ENCODE measurements at places on chromosomes 6 and 20.
A peak's percentile ranks its signal among the peaks of the same experiment; 100 is the strongest.

- no peak for DNase-seq
Observed at GRCh38 chr6:151004383-151005024, 139.0 kb downstream of the MTHFD1L start.

- DNase-seq = no peak
Observed at GRCh38 chr6:81655696-81656095, 96.8 kb downstream of the TENT5A start.

DNA sequence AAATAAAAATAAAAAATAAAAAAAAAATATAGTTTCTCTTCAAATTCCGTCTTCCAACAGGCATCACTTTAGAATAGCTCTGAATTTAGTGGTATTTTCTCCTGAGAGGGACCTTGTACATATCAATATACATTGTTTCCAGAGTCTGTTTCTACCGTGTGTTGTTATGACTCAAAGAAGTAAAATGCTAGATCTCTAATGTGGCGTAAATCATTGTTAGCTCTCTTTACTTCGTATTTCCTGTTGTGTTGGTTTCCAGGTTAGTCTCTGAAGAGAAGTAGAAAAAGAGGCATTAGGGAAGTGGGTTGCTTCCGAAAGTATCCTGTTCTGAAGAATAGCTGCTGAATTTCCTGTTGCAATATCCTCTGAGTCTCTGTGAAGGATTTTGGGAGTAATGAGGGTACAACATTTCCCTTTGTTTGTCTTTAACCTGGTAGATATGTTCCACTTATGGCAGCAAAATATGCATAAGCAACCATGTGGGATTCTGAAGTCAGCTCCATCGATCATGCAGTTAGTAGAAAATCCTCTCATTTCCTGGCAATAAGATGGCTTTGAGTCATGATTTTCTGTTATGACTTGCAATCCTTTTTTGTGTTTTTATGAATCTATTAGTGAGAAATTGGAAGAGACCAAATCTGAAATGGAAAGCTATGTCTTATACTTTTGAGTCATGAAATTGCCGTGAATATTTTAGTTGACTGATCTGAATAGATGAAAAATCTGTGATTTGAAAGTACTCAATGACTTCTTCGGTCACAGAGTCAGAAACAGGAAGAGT lies 42.0 kb upstream of the MCHR2 start:
- DNase-seq = no peak

GRCh38 chr6:126551832-126552231 lies 211.9 kb downstream of the CENPW start:
- no peak for DNase-seq

DNA sequence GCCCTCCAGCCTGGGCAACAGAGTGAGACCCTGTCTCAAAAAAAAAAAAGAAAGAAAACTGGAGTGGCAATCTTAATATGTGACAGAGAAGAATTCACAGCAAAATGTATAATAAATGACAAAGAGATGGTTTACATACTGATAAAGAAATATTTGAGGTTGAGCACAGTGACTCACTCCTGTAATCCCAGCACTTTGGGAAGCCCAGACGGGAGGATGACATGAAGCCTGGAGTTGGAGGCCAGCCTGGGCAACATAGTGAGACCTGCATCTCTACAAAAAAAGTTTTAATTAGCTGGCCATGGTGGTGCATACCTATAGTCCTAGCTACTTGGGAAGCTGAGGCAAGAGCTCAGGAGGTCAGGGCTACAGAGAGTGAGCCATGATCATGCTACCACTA lies 12.4 kb upstream of the DEFB118 start:
- DNase-seq = no peak

GRCh38 chr6:40299681-40300080 lies 287.5 kb downstream of the LRFN2 start:
- DNase-seq = no peak

DNA sequence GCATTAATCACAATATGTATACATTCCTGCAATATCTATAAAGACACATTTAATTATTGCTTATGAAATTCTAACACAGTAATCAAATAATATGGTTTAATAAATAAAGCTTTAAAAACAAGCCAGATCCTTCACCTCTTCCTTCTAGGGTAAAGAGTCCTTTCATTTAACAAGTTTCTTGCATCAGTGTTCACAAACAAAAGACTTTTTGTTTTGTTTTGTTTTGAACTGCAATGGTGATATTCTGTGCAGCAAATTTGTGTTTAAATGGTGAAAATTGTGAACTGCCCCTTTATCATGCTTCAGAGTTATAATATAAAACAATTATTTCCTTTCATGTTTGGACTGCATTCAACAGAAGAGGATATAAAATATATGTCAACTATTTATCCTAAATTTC lies 177.3 kb downstream of the EPHA7 start:
- DNase-seq = no peak

DNA sequence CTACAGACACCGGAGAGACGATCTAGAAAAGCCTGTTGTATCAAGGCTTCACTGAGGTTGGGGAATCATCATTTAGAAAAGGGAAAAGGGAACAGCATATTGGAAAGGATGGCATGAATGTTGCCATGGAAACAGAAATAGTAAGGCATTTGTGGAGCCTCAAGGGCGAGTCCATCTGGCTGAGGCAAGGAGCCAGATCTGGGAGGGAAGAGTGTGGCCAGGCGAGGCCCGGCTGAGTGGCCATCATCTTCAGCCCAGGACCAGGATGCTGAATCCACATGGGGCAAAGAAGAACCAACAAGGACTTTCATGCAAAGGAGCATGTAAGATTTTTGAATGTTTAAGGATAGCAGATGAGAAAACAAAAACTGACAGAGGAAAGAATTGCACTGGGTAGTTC lies 85.8 kb downstream of the MAP3K5 start:
- no peak for DNase-seq

DNA sequence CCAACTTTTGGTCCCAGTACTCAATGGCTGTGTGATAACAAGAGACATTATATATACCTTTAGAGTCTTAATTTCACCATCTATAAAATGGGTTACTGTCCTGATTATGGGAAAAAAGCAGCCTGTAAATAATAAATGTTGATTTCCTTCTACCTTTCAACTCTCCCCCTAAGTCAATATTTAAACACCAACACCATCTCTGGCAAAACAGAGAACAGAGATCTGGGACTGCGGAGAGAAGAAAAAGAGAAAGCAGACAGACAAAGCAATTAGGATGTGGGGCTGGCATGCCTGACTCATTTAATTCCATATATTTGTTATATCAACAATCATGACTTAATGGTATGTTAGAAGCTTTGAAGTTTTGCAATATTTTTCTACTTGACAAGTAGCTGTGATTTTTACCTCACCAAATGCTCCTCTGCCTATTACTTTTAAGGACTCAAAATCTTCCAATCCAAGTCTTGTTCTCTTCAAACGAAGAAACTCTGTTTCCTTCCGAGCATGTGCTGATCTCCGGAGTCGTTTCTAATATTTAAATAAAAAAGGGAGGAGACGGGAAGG lies 23.3 kb downstream of the STK38 start:
- no peak for DNase-seq

DNA sequence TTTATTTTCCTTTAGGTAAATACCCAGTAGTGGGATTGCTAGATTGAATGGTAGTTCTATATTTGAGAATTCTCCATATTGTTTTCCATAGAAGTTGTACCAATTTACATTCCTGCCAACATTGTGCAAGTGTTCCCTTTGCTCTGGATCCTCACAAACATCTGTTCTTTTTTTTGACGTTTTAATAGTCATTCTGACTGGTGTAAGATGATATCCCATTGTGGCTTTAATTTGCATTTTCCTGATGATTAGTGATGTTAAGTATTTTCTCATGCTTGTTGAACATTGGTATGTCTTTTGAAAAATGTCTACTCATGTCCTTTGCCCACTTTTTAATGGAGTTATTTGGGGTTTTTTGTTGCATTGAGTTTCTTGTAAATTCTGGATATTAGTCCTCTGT lies 85.6 kb downstream of the UBE3D start:
- DNase-seq = no peak

- no peak for DNase-seq
Observed at GRCh38 chr20:60139663-60140446, 181.6 kb downstream of the CDH26 start.

DNA sequence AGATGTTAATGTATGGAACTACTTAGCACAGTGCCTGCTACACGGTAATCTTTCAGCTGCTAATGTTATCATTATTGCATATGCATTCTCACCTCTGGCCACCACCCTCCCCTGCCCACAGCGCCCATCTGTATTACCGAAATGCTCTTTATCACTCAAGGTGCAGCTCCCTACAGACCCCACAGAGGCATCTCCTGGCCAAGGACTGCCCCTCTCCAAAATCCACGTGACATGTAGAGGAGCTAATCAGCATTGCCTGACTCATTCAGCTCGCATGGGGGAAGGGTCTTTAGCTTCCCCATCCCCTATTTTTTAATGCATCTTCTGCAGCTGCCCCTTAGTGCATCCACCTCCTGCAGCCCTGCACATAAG lies 41.8 kb downstream of the SLC22A23 start:
- DNase-seq = no peak

- no peak for DNase-seq
Observed at GRCh38 chr6:56541030-56541600, 101.6 kb downstream of the DST start.

DNA sequence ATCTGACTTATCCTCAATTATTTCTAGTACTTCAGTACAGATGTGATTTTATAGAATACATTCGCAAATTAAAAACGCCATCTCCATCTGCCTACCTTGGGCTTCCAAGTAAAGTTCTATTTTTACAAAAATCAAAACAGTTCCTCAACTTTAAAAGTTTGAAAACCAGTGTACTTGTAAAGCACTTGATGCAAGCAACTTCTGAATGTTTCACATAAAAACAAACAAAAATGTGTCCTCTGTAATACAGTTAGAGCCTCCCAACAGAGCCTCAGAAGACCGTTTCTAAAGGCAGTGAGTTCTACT lies 384 bp upstream of the MANEA start:
- DNase-seq = no peak

GRCh38 chr6:99416892-99417767 lies 8.0 kb downstream of the PNISR start:
- no peak for DNase-seq

- no peak for DNase-seq
Observed at GRCh38 chr6:21409231-21409630, 184.3 kb upstream of the SOX4 start.

DNA sequence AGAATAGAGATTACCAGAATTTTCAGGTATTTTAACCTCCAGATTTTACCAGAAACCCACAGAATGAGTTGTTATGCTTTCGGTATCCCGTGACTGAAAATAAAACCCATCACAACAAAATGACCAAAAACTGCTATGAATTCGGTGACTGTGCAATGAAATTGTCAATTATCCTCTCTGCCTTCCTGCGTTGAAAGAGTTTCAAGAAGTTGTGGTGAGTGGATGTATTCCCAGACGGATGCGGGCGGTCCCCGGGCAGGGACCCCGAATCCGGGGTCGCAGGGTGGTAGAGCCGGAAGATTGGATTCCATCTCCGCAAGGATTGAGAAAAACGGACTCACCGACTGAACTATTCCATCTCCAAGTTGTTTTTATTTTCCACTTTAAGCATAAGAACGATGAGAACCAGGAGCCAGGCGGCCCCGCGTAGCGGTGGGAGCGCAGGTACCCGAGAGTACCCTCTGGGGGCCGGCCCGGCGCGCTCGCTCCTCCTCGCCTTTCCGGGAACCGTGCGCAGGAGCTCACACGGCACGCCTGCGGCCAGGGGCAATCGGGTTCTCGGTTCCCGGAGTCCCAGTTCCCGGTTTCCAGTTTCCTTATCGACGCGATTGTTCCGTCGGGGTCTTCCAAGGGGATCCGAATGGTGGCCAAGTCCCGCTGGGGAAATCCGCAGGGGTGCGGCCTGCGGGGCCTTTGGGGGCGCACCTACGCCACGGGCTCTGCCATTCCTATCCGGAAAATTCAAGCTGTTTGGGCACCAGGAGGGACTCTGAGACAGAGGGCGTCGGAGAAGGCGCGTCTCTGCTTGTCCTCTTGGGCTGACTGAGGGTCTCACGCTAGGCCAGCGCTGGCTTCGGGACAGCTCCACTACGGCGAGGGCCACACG lies 104.9 kb upstream of the PRDM1 start:
- peak; percentile 42 for DNase-seq

DNA sequence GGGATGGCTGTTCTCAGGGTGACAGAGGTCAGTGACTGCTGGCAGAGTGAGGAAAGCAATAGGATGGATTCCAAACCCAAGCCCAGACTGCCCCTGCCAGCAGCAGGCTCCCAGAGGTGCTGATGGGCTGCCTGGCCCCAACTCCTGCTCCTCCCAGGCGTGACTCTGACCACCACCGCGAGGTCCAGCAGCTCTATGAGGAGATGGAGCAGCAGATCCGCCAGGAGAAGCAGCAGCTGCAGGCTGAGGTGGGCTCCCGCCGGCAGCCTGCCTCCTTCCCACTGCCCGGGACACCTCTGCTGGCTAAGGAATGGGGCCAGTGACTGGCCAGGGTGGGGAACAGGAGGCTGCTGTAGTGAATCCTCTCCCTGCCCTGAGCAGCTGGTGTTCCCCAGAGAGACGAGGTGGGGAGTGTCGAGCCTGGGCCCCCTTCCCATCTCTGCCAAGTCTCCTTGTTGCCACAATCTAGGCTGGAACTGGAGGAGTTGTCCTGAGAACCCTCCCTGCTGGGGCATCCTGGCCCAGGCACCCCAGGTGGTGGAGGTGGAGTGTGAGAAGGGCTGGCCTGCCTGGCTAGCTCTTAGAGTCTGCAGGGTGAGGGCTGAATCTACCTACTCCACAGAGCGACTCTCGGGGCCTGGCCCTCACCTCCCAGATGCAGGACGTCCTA lies 20.4 kb downstream of the RAB44 start:
- DNase-seq = no peak

DNA sequence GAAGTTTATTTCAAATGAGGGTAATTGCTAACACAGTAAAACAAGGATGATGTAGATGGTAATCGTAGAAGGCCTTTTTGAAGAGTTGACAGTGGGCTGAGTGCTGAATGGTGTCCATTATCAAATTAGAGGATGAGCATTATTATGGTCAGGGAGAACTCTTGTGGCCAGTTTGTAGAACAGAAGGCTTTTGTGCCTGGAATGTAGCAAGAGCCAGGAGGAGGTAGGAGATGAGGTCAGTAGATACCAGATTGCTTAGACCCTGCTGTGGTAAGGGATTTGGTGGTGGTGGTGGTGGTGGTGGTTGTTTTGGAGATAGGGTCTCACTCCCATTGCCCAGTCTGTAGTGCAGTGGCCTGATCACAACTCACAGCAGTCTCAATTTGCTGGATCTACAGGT lies 6.2 kb downstream of the CSE1L start:
- DNase-seq = no peak

DNA sequence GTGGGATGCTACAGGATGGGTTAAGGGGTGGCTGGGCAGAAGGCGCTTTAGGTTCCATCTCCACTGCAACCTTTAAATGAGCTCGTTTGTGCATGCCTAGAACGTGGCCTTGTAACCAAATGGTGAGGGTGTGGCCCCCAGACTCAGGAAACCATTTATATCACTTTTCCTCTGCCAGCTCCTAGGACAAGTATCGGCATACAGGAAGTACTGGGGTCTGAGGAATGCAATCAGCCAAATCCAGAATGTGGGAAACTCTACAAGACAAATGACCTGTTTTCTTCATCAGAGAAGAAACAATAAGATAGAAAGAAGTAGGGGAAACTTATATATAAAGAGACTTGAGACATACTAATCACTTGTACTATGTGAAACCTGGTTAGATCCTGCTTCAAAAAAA lies 21.2 kb downstream of the AK9 start:
- no peak for DNase-seq
